ENCODE measurements at places on chromosomes 1 and 21. TPM values are rescaled to one million over a fixed set of nuclear protein-coding genes. Genes with fewer than 3 reads are reported as not detected.

GRCh38 chr21:21751286-21751685 lies 753.1 kb downstream of the NCAM2 start:
- H3K36me3 ChIP-seq, result no peaks in the 10 kb centered on the region
- H3K27me3 ChIP-seq, result no peaks in the 10 kb centered on the region
- H3K4me1 ChIP-seq, result no peaks in the 10 kb centered on the region
- DNase-seq, result no peak
- H3K4me3 ChIP-seq, result no peak overlapping the region

DNA sequence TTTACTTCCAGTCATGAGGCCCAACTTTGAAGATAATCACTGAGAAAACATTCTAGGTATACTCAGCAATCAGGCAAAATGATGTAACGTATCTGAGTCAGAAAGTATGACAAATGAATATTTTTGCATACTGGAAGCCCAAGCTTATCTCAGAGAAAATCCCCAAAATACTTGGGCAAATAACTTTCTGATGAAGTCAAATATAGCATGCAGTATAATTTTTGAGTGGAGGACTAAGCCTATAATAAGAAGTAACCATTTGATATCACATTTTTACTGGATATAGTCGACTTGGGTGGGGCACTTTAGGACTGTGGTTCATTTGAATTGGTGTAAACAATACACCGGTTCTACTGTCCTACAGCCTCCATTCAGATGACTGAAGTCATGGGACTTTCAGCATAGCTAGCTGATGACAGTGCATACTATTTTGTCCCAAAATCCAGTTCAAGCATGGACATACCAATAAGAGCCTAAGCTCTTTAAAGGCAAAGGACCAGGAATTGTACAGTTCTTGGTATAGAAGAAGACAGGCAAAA lies 2.3 kb upstream of the GADD45A start:
- DNase-seq, result peak; percentile 94
- no peaks in the 10 kb centered on the region for H3K27me3 ChIP-seq
- no peak overlapping the region for H3K27ac ChIP-seq
- H3K4me3 ChIP-seq, result no peak overlapping the region
- H3K36me3 ChIP-seq, result peaks cover 7% of the 10 kb centered on the region
- H3K4me1 ChIP-seq, result peaks cover 8% of the 10 kb centered on the region

- H3K27ac ChIP-seq, result peak overlapping the region; percentile 58
- peak; percentile 38 for DNase-seq
- peaks cover 14% of the 10 kb centered on the region for H3K4me1 ChIP-seq
- H3K36me3 ChIP-seq, result no peaks in the 10 kb centered on the region
Measured at GRCh38 chr1:31397360-31398095, 15.5 kb upstream of the SERINC2 start.

GRCh38 chr21:27060190-27060589 lies 93.3 kb upstream of the ADAMTS5 start:
- no peaks in the 10 kb centered on the region for H3K27me3 ChIP-seq
- no peak overlapping the region for H3K4me3 ChIP-seq
- H3K36me3 ChIP-seq, result no peaks in the 10 kb centered on the region
- H3K4me1 ChIP-seq, result peaks cover 2% of the 10 kb centered on the region
- no peak overlapping the region for H3K27ac ChIP-seq

The ATP1A2 gene
- under 0.01 TPM for total RNA-seq

The BCAN gene
- total RNA-seq, result not detected

The ANKRD34A gene
- 0.56 TPM for total RNA-seq

The C1orf226 gene
- under 0.01 TPM for total RNA-seq

All from IMR-90 (cell line).